Tongue (tissue), 3 donors: ENCODE measurements at places on chromosomes 1 and 21. TPM values are rescaled to one million over a fixed set of nuclear protein-coding genes. Genes with fewer than 3 reads are reported as not detected.

The NMNAT2 gene
- total RNA-seq: 0.72 TPM

- no peak for DNase-seq
These were observed 35.7 kb downstream of the ATP2B4 start for GRCh38 chr1:203662360-203662759.

GRCh38 chr1:156356875-156357534 is 12.0 kb upstream of the RHBG start:
- DNase-seq: peak; percentile 59

The CACNA1S gene
- total RNA-seq: 74.9 TPM

GRCh38 chr1:34984435-34984792 is 733 bp downstream of the TMEM35B start:
- DNase-seq: no peak

DNA sequence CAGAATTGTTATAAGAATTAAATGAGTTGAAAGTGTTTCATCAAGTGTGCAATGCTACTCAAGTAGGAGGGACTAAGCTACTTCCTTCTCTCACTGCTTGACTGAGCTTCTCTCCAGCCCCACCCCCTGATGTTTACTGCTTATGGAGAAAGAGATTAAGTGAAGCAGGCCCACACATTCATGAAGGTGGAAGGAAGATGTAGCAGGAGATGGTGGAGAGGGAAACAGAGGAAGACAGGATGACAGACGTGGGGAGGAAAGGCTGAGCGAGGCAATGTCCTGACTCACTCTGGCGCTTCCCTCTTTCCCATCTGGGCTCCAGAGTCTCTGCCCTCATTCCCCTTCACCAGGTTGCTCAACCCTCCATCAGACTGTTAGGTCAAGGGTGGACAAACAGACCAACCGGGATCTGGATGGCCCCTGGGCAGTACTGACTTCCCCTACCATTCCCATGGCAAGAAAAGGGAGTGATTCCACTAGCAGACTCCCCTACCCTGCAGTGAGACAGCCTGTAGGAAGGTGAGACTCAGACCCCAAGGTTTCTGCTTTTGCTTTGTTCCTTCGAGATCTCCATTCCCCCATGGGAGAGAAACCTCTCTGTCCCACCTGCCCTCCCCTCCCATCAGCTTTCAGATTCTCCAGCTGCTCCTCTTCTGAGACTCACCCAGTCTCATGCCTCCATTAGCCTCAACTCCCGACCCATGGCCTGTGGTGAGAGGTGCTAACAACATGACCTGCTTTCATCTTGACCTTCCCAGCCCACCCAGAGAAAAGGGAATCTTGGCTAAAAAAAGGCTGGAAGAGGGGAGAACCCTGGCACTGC is 3.1 kb upstream of the ARHGEF2 start:
- no peak for DNase-seq

DNA sequence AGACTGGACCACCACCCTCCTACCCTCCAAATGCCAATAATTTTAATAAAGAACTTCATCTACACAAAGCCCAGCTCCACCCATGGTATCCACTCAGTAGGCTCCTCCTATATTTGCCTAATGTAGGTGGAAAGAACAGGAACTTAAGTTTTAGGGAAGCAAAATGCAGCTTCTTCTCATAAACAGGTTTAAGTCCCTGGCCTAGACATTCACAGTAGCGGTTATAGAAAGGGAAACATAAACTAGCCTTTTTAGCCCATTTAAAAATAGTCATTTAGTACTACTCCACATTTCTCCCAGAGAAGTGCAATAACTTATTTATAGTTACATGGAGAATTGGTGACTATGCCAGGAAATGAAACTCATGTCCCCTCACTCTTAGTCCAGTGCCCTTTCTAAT is 56.6 kb upstream of the CPLANE2 start:
- no peak for DNase-seq

The NAV1 gene
- 17.3 TPM for total RNA-seq
